Vagina (tissue), 2 donors: ENCODE measurements at places on chromosomes 3 and 15.
A peak's percentile ranks its signal among the peaks of the same experiment; 100 is the strongest.

DNA sequence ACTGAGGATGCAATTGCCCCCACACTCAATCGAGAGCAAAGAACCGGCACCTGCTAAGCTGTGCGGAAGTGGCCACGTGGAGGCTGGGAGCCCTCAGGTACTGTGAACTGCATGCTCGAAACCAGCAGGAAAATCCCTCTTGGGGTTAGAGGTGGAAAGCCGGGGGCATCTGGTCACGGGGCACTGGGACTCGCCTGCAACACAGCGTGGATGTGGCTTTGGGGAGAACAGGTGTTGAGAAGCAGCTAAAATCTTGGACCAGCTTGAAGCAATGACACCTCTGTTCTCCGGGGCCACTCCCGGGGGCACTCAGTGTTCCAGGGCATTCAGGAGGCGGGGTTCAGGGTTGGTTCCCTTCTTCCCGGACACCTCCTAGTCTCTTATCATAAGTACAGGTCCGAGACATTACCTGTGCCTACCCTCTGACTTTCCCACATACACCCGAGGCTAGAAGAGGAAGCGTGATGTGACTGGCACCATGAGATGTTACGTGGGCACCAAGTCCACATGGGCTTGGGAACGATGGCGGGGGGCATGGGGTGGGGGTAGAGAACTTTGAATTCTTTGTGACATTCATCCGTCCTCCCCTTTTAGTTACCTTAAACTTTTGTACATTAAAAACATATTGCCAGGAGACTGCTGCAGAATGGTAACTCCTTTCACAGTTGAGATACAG is 172.0 kb downstream of the ADAMTS17 start:
- DNase-seq: peak; percentile 79

- no peak for DNase-seq
Measured at GRCh38 chr15:66670762-66671580, 31.1 kb upstream of the SMAD6 start.

DNA sequence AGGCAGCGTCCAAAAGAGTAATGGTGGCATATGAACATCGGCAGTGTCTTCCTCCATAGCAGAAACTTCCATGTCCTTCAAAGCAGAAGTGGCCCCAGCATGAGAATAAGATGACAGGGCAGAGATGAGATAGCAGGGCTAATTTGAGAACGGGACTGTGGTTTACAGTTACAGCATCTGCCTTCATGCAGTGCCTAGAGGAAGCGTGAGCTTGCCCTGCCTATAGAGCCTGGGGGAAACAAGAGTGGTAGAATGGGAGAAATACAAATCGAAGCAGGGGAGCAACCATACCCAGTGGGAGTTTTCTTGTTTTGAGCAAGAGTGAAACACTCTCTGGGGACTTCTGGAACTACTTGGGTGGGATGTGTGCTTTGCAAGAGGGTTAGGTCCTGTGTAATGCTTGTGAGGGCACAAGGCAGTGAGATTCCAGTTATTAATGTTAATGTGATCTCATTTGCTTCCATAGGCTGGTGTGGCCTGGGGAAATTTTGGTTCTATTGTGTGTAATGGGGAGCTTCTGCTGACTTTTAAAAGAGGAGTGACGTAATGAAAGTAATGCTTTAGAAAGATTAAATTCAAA is 616.9 kb downstream of the ZIC1 start:
- no peak for DNase-seq

DNA sequence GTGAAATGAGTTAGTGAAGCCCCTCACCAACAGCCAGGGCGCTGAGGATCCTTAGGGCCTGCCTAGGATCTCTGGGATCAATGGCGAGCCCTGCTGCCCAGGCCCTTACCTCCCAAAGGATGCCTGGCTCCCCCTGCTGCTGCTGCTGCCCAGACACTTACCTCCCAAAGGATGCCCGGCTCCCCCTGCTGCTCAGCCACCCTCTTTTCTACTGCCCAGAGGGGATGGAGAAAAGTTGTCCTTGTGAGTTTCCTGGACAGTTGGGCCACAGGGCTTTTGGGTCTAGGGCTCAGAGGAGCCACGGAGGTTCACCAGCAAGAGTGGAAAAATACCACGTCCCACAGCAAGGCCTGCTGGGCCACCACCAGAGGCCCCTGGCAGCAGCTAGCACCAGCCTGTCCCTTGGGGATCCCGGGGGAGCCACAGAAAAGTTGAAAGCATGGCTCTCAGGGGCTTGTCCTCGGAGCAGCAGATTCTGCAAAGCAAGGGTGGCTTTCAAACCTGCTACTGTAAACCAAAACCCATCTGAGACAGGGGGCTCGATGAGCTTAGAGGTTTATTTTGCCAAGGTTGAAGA is 59.4 kb downstream of the SLC6A6 start:
- no peak for DNase-seq

DNA sequence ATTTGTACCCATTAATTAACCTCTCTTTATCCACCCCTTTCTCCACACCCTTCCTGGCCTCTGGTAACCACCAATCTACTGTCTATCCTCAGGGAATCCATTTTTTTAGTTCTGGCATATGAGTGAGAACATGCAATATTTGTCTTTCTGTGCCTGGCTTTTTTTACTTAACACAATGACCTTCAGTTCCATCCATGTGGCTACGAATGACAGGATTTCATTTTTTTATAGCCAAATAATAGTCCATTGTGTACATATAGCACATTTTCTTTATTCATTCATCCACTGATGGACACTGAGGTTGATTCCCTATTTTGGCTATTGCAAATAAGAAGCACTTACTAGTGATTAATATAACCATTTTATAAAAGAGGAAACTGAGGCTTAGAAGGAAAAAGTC is 109.9 kb upstream of the NANOGP8 start:
- no peak for DNase-seq

DNA sequence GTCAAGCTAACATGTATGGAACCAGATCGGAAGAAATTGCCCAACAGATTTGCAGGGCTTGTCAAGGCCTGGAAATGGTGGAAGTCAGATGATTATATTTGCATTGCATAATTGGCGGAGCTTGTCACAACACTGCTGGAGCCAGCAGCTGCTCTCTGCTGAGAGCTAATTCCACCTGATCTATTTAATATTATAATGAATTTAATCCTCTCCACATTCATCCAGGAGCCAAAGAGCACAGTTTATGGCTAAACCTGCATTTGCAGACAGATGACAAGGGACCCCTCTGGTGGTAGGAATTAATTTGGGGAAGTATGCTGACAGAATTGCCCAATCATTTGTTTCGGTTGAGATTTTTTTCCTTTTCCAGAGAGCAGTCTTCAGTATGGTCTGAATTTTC is 730.2 kb downstream of the TUSC7 start:
- DNase-seq: no peak

DNA sequence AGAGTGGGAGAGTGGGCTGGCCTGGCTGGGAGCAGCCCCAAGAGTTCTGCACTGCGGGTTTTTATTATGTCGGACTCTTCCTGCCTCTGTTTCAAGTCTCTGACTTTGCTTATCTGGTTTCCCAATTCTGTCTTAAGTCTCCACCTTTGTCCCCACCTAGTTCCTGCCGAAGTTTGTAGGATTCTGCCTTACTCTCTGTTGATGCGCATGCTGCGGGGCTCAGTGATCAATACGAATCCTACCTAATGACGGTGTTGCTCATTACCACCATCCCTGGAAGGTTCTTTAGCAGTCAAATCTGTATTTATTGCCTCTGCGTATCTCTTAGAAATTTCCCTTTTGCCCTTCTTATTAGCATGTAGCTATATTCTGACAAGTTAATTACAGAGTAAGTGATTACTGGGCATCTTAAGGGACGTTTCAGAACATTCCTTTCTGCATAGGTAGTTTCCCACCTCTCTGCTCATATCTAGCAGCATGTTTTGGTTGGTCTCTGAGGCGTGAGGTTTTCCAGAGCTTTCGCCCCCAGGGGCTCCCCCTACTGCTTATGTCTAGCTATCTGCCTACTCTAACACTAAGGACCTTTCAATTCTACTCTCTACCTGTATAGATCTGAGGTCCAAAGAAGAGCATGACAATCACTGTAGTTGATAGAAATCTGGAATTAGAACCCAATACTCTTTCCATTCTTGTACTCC is 236.0 kb upstream of the EIF1B start:
- DNase-seq: no peak

DNA sequence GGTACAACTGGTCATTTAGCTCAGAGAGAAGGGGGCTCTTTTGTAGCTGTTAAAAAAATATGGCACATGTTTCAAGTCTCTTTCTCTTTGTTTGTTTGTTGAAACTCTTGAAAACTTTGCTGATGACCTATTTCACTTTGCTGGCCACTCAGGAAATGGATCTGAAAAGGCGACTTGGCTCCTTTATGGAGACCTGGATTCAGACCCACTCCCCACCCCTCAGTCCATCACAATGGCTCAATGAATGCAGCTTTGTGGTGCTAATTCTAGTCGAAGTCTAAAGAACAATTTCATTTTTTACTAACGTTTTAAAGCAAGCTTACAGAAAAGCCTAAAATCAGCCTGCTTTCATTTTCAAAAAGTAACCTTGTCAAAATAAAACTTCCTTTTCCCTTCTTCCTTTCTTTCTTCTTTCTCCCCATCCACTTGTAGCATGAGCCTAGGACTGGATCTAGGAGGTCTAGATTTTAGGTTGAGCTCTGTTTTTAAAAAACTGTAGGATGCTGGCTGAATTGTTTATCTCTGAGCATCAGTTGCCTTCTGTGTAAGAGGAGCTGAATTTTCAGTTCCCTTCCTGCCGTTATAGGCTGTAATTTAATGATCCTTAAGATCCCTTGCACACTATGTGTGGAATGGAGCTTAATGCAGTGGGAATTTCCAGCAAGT is 165.5 kb upstream of the FEZF2 start:
- DNase-seq: no peak

GRCh38 chr3:155465664-155466063 is 172.2 kb upstream of the STRIT1 start:
- DNase-seq: no peak

DNA sequence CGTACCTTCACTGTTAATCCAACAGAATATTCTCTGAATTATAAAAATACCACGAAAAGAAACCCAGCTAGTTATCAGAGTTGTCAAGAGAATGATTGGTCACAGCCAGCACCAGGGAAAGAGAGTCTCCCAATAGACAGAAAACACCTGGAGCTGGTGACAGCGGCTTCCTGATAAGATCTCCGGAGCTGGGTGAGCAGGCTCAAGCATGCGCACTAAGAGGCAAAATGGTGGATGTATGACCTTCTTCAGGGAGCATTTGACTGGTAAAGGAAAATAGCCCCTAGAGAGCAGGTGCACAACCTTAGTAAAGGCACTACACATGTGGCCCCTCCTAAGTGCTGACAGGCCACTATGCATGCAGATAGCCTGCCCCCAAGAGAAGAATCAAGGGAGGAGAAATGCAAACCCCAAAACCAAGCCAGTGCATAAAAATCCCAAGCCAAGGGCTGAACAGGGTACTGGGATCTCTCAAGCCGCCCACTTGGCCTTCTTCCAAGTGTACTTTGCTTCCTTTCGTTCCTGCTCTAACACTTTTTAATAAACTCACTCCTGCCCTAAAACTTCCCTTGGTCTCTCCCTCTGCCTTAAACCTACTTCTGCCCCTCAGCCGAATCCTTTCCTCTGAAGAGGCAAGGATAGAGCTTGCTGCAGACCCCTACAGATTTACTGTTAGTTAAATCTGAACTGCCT is 93.2 kb downstream of the UACA start:
- DNase-seq: no peak

DNA sequence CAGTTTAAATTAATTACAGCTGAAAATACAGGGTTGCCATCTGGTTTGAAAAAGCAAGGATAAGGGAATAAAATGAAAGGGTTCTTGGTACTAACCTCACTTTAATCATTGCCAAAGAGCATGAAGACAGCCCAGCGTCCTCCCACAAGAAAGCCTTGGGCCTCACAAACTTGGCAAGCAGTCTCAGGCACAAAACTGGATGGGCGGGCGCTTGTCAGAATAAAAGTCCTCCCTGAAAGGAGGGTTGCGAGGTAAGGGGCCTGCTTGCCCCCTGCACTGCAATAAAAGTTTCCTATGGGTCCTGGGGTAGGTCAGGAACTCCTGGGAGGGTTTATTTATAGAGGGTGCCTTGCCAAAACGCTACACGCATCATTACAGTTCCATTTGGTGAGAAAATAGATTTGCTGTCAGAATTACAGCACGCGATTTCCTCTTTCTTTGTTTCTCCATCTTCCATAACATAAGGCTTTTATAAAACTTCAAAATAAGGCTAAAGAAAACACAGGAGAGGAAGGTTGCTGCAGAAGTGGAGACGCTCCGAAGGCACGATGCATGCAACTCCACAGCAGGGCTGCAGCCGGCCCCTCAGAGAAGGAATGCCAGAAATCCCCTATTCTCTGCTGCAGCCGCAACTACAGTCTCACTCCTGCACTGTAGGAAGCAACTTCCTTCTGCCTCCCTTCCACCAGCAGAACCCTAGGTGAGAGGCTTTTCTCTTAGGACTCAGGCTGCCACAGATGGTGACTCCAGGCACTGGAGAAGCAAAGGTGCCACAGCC is 61.3 kb downstream of the VGLL4 start:
- no peak for DNase-seq

DNA sequence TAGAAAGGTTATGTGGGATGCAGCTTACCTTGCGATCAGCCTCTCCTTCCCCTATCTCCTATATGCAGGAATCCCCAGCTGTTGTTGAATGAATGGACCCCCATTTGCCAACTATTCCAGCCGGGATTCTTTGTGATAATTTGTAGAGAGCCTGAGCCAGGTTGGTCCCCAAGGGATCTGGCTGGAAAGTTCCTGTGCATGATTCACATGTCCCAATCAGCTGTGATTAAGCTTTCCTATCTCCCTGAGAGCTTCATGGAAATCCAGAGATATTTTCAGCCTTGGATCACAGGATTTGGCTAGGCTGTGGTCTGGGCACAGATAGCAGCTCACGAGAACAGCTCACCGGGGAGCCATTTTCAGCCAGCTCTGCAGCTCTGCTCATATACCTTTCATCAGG is 76.7 kb downstream of the ARNT2 start:
- no peak for DNase-seq

DNA sequence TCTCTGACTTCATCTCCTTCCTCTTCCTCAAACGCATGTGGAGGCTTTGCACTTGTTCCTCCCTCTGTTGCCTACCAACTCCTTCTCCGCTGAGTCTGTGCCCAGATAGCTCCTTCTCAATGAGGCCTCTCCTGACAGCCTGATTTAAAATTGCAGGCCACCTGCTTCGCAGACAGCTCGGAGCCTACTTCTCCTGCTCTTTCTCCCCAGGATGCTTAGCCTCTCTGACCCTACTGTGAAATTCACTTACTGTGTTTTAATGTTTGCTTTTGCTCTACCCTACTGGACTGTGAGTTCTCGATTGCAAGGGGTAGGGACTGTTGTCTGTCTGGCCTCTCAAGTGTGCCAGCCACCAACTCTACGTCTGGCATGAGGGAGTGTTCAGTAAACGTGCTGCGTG is 83.4 kb downstream of the EEFSEC start:
- peak; percentile 69 for DNase-seq

DNA sequence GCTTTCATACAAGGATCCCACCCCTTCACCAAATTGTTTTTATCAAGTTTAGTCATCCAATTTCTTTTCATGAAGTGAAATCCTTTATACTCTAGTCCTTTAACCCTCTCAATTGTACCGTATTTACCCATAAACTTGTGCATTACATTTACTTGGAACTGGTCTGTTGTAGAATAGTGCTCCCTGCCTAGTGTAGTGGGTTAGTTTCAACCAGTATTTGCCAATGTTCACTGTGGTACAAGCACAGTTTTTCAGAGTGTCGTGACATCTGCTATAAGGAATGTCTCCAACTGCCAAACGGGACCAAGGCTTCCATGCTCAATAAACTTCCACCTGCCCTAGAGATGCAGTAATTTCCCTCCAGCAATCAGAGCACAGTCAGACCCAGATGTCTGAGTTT is 211.9 kb downstream of the KCNAB1 start:
- no peak for DNase-seq

GRCh38 chr15:42118650-42119445 is 24.5 kb upstream of the PLA2G4D start:
- no peak for DNase-seq
